NB4 (cell line): ENCODE measurements at places on chromosomes 1 and 21.

DNA sequence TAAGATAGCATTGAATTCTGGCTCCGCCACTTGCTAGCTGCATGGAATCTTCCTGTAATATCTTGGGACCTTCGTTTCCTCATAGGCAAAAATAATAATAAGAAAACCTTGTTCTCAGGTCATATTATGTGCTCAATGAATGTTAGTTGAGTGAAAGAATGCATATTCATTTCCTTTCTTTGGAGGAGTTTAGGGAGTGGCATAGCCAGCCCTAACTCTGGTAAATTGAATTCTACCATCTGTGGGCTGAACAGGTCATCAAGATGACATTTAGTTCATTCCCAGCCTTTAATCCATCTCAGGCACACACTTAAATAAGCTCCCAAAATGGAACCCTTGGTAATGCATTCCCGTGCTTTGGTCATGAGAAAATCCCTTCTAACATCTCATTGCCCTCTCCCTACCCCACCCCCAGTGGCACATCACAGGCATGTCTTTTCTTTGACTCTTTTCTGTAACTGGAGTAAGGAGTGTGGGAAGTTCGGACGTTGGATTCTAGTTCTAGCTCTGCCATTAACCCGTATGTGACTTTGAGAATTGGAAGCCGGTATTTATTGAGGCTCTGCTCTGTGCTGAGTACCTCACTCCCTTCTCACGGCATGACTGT is 13.2 kb upstream of the MYOG start:
- DNase-seq, result no peak

- no peak for DNase-seq
These were observed 46.3 kb upstream of the ETS2 start for GRCh38 chr21:38759413-38759812.

DNA sequence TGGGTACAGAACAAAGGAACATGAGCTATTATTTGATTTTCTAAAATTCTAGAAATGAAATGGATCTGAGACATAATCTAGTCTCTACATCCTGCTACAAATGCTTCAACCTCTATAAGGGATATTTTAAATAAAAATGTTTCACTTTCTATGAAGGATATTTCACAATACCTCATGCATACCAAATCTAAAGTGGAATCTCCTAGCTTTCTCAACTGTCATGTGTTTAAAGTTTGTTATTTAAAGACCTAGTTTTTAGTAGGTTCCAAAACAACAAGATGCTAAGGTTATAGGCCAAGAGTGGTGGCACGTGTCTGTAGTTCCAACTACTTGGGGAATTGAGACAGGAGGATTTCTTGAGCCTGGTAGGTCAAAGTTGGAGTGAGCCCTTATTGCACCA is 47.6 kb downstream of the KDM5B start:
- DNase-seq, result no peak

GRCh38 chr1:6144175-6144574 is 35.9 kb downstream of the CHD5 start:
- DNase-seq, result no peak
